Chondrocyte (in vitro differentiated cells): ENCODE measurements at places on chromosomes 11 and 22. TPM values are rescaled to one million over a fixed set of nuclear protein-coding genes. Genes with fewer than 3 reads are reported as not detected.

DNA sequence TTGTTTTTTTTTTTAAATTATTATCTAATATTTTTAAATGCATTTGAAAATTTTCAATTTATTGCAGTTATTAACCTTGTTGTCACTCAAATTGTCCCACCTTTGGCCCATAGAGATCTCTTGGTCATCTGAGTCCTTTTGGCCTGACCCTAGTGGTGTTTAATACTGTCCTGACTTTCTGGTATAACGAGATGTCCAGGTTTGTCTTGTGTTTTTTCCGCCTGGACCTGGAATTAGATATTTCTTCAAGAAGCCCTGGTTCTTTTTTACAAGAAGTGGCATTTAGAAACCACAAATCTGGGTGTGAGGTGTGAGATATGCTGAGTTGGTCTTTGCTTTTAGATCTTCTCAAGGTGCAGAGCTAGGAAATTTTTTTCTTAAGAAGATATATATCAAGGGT, 38.1 kb downstream of the LRRC32 start:
- DNase-seq = no peak

Gene TBX10
- not detected in 3 replicates for total RNA-seq

Gene SHISAL1
- total RNA-seq = 7.5 to 20.9 TPM (median 8.3 TPM) in 3 replicates

DNA sequence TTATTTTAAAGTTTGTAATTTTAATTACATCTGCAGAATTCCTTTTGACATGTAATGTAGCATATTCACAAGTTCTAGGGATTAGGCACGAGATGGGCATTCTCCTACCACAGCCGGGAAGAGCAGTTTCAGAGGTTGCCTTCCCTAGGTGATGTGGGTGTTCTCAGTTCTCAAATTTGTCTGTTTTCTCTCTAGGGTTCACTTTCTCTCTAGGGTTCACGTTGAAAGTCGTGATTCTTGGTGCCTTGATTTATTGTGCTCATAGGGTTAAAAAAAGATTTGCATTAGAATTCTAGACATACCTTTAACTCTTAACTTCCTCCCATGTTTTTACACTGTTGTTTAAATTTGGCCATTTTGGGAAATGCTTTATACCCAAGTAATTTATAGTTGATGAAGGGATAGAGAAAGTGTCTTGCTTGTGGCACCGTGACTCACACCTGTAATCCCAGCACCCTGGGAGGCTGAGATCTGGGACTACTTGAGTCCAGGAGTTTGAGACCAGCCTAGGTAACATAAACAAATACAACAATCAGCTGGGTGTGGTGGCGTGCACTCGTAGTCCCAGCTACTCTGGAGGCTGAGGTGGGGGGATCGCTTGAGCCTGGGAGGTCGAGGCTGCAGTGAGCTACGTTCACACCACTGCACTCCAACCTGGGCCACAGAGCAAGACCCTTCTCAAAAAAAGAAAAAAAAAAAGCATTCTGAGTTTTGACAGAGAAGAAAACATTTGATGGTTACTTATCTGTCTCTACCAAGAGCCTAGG, 3.6 kb downstream of the MED15 start:
- no peak for DNase-seq

Gene MYO7A
- total RNA-seq = not detected in 3 replicates

DNA sequence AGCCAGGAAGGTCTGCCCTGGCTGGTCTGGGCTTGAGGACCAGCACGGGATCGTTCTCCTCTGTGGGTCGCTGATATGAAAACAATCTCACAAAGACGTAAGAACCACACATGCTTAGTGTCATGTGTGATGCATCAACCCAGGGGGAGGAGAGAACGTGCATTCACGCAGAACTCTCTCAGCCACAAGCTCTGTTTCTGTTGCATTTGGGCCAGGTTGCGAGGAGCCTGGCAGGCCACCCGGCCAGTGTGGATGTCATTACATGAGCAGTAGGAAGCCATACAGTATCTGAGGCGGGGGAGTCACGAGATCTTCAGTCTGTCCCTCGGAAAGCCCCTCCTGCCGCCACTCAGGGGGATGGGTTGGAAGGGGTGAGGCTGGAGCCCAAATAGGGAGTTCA, 53.1 kb upstream of the KCNQ1OT1 start:
- no peak for DNase-seq

DNA sequence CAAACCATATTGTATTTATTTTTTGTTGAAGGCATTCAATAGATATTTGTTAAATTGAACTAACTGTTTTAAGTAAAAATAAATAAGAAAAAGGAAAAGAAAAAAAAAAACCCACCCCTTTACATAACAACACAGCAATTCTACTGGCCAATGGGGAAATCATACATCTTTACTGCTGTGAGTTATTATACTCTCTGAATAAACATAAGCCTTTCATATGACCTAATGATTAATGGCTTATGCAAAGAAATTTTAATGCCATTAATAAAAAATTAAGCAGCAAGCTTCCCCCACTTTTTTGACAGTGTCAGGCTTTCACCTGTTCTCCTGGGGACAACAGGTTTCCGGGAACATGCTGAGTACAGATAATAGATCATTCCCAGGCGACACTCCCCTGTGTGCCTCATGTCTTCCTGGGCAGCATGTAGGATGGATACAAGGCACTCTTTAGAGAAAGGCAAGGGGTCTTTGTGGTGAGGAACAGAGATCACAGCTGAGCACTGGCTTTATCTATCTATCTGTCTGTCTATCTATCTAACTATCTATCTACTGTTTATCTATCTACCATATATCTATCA, 676.0 kb downstream of the NTM start:
- DNase-seq = no peak

DNA sequence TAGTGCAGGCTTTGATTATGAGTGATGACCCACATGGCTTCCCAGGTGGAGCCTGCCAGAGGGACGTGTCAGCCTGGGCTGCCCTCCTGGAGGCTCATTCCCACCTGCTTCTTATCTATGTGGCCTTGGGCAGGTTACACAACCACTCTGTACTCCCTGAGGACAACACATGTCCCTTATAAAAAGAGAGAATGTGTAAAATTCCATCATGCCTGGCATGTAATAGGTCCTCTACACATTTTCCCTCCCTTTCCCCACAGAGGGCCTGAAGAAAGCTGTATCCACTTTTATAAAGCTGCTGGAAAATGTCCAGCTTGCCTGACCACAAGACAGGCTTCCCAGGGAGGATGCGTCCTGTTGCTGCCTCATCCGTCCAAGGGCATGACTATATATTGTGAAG, 55.0 kb upstream of the VSTM5 start:
- DNase-seq = no peak

Gene TPH1
- total RNA-seq = 0.99 to 6.4 TPM (median 5.0 TPM) in 3 replicates

- DNase-seq = no peak
Measured at GRCh38 chr11:59918987-59919589, 19.1 kb upstream of the OOSP1 start.

- no peak for DNase-seq
Measured at GRCh38 chr11:15541079-15541478, 426.4 kb downstream of the INSC start.

DNA sequence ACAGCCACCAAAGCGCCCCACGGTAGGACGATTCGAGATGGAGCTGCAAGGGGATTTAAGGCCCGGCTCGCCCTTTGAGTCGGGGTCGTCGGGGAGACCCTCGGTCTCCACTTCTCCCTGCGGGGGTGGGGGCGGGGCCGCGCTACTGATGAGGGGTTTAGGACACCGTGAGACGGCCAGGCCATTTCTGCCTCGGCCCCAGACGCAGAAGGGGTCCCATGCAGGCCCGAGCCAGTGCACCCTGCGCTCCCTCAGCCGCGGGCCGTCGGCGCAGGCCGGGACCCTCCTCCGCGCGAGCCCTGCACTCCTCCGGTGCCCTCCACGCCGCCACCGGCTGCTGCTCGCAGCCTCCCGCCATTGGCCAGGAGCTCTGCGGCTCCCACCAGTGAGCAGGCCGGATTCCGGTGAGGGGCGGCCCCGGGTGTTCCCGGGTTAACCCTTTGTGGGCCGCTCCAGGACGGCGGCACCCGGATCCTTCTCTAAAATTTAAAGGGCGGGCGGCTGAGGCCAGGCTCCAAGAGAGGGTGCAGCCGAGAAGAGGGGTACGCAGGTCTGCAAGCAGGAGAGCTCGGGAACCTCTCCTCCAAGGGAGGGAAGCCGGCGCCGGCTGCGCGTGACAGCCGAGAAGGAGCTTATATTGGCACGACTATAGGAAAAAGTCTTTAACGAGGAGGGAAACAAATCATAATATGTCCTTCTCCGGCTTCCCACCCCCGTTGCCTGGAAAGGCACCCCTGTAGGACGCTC, 18.0 kb downstream of the CREB3L1 start:
- DNase-seq = no peak

- no peak for DNase-seq
Measured at GRCh38 chr11:8318536-8318935, 54.9 kb upstream of the LMO1 start.

DNA sequence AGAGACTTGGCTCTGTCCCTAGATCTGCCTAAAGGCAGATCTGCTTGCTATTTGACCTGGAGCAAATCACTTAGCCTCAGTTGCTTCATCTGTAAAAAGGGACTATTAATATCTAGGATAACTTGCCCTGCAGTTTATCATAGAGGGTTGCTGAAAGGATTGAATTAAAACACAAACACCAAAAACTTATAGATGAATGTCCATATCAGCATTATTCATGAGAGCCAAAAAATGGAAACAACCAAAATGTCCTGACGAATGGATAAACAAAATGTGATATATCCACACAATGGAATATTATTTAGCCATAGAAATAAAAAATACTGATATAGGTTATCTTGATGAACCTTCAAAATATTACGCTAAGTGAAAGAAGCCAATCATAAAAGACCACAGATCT, 67.2 kb downstream of the USP35 start:
- no peak for DNase-seq

DNA sequence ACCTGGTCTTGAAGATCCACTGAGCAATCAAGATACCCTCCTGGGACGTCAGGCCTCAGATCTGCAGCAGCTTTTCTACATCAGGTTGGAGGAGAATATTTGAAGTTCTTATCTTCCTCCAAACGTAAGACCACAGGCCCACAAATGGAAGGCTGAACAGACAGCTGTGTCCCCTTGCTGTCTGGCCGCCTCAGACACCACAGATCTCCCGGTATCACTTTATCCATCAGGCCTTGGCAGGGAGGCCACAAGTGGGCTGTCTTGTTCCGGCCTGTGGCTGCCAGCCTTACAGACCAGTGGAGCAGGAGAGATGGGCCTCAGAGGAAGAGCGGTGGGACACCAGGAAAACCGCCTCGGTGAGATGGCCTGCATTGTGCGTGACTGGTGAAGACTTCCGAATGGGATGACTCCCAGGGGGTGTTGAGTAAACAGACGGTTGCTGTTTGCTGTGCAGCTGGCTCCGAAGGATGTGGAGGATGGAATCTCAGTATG, 15.9 kb downstream of the UBASH3B start:
- no peak for DNase-seq

- no peak for DNase-seq
Measured at GRCh38 chr11:111978028-111978771, 41.1 kb downstream of the DIXDC1 start.

DNA sequence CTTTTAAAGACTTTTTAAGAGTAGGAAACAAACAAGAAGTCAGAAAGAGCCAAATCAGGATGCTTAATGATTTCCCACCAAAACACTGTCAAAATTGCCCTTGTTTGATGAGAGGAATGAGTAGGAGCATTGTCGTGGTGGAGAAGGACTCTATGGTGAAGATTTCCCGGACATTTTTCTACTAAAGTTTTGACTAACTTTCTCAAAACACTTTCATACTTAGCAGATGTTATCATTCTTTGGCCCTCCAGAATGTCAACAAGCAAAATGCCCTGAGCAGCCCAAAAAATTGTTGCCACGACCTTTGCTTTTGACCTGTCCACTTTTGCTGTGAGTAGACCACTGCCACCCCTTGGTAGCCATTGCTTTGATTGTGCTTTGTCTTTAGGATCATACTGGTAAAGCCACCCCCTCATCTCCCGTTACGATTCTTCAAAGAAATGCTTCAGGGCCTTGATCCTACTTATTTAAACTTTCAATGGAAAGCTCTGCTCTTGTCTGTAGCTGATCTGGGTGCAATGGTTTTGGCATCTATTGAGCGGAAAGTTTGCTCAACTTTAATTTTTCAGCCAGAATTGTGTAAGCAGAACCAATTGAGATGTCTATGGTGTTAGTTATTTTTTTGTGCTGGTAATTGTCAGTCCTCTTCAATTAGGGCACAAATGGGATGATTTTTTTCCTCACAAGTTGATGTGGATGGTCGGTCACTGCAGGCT, 67.2 kb downstream of the ADM start:
- DNase-seq = no peak

- no peak for DNase-seq
Measured at GRCh38 chr11:19660076-19660475, 52.6 kb upstream of the NAV2 start.

DNA sequence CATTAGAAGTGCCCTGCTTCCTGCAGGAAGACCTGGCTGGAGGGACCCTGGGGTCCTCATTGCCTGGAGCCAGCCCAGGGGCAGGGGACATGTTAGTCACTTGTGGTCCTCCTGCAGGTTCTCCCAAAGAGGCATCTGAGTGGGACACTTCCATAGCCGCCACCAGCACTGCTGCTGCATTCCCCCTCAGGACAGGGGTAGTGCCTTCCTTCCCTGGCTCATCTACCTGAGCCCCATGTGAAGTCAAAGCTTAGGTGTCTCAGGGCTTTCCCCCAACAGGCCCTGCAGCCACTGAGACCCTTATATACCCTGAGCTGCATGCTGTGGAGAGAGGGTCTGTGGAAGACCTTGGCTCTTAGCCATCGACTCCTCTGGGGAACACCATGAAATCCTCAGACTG, 45.0 kb upstream of the VPREB1 start:
- DNase-seq = no peak

GRCh38 chr11:127461241-127462064, 460.9 kb upstream of the KIRREL3 start:
- DNase-seq = no peak

Gene OR2AG2
- total RNA-seq = 0.07 to 0.21 TPM in 2 of 3 replicates, not detected in the other

DNA sequence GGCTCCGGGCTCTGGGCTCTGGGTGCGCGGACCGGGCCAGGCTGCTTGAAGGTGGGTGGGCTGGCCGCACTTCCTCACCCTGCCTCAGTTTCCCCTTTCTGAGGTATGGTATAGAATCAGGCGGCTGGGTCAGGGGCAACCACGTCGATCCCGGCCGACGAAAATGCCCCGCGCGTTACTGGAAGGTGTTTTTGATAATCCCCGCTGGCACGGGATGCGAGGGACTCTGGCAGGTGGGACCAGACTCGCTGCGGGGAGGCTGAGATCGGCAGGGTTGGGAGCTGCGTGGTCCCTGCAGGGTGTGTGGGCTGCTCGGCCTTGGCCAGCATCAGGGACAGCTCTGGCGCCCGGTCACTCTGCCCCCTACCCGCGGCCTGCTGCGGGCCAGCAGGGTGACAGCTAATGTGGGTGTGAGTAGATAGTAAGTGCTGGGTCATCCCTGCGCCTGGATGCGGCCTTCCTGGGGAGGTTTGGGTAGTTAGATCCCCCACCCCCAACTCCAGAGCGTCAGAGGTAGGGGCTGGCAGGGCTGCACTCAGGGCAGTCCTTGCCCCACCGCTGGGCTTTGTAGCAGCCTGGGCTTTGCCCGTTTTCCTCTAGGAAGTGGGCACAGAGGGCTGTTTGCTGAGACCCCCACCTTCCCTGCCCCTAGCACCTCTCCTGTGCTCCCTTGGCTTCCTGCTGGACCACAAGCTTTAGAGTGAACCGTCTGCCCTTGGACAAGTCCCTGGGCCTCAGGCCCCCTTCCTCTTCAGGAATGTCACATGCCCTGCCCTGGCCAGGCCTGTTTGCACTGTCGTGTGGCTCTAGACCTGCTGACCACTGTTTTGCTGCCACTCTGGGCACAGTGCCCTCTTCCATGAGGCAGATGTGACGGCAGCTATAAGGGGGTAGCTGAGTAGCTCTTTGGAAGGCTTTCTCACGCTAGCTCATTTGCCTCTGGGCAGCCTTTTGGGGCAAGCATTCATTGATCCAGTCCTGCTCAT, 579 bp downstream of the TANGO2 start:
- DNase-seq = no peak

GRCh38 chr11:16879690-16880089, 134.5 kb downstream of the PLEKHA7 start:
- DNase-seq = no peak
